ENCODE measurements at places on chromosomes 16 and 17.

DNA sequence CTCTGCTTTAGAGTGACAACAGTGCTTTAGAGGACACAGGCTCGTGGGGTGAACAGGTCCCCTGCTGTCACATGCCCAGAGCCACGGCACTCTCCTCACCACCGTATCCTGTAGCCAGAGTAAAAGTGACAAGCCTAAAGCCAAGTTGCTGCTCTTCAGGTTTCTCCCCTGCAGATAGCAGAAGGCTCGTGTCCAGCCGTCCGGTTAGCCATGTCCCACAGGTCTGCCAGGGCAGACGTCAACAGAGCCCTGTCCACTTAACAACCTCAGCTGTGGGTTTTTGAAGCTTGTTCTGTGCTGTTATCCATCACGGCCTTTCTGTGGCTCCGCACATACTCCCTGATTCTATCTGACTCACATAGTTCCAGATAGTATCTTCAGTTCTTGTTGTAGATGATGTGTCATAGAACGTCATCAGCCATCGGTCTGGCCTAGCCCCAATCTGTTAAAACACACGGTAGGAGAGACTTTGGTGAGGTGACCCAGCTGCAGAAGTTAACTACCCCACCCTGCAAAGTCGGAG lies 100.7 kb downstream of the SOCS1 start:
- DNase-seq, result no peak

GRCh38 chr16:75227361-75228142 lies 8.8 kb downstream of the CTRB1 start:
- no peak for DNase-seq

DNA sequence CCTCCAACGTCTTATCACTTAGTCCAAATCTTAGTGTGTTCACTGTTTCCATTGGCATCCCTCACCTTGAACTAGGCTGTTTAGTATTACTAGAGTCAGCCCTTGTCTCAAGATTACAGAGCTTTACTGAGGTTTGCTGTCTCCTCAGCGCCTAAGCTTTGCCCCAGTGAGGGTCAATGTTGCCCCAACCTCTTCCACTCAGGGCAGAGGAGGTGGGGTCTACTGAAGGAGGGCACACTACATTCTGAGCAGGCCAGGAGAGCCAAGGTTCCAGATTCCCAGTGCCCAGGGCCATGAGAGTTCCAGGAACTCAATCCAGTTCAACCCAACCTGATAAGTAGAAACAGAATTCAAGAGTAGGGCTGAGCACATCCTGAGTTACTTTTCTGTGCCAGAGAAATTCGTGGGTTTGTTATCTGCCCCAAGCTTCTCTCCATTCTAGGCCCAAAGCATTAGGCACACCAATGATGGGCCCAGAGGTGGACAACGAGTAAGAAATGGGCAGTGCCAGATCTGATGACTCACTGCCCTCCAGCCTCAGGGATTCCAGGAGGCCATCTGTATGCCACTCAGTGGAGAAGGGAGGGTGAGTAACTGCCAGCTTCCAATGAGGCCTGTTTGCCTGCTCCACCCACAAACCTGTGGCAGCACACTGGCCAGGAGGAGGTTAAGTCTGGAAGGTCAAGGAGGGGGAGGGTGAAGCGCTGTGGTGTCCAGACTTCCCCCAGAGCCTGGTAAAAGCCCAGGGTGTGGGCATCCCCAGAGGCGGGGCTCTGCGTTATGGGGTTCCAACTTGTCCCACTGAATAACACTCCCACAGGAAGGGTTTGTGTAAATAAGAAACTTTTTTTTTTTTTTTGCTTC lies 8.2 kb downstream of the TUBG2 start:
- DNase-seq, result no peak

- DNase-seq, result no peak
Measured at GRCh38 chr16:86048882-86049585, 150.1 kb downstream of the IRF8 start.

DNA sequence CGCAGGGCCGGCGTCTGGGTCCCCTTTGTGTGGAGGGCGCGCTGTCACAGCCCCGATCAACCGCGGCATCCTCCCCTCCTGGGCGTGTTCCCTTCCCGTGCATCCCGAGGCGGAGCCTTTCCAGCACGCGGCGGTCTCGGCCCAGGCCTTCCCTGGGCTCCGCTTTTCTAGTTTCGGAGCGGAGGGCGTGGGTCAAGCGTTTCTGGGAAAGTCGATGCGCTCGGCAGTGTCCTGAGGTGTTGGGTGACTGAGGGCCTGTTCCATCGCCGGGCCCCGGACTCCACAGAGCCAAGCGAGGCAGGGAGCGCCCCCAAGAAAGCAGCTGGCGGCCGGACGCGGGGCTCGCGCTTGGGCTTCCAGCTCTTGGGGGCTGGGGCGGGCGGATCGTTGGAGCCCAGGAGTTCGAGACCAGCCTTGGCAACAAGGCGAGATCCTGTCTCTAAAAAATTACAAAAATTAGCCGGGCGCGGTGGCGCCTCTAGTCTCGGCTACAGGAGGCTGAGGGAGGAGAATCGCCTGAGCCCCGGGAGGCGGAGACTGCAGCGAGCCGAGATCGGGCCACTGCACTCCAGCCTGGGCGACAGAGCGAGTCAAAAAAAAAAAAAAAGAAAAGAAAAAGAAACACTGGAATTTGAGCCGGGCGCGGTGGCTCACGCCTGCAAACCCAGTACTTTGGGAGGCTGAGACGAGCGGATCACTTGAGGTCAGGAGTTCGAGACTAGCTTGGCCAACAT lies 806 bp downstream of the IFT140 start:
- no peak for DNase-seq
